ENCODE measurements at places on chromosomes 3 and 15.

DNA sequence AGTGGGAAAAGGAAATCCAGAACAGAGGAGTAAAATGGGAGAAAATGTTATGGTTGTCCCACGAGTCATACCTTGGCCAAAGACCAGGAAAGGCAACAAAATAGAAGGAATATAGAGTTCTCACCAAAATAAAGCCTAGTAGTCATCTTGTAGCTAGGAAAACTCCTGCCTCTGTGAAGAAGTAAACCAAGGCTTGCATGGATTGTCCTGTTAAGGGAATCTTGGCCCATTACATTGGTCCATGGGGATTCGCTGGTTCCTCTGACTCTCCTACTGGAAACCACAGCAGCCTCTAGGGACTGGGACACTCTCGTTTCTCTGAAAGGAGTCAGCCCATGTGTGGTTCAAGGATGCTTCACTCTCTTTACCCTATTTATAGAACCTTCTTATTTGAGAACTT lies 62.9 kb upstream of the FNDC3B start:
- DNase-seq, result no peak

DNA sequence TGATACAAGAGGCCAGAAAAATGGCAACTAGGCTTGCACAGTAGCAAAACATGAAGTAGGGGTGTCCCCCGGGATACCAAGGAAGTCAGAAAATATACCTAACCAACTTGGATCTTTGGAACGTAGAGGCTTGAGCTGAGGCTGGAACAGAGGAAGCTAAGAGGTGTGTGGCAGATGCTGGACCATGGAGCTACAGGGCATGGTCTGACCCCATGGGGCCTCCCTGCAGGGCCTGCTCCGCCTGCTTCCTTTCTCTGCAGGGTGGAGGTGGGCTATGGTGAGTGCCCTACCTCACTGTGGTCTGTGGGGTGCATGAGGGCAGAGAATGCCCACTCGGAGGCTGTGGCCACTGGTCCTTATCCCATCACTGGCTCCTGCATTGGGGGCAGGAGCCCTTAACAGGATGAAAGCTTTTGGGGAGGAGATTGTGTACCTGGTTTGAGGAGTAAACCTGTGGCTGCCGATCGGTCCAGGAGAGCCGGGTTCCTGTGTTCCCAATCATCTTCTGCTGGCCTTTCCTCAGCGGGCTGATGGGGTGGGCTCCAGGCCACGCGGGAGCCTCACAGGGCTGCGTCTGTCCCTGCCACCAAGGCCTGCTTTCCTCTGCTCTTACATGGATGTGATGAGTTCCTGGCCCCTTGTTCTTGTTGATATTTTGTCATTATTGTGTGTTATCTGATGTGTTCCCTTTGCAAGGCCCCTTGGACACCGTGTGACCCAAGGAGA lies 96.8 kb downstream of the OCA2 start:
- no peak for DNase-seq

DNA sequence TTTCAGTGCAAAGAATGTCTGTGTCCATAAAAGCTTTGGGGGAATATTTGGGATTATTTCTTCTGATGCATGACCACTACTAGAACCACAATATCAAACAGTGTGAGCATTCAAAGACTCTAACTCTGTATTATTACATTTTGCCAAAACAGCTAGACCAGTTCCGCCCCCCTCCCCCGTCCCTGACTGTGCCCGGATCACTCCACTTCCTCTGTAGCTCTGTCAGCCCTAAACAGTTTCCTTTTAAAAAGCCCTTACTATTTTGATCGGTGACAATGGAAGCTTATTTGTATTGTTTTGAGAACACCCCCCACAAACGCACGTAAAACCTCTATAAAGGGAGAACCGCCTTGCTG lies 36.6 kb upstream of the EPHB3 start:
- no peak for DNase-seq

GRCh38 chr3:153617463-153617862 lies 455.4 kb downstream of the RAP2B start:
- DNase-seq, result no peak

All from gastrocnemius medialis (tissue), 4 donors.